ENCODE measurements at places on chromosomes 3 and 15.

DNA sequence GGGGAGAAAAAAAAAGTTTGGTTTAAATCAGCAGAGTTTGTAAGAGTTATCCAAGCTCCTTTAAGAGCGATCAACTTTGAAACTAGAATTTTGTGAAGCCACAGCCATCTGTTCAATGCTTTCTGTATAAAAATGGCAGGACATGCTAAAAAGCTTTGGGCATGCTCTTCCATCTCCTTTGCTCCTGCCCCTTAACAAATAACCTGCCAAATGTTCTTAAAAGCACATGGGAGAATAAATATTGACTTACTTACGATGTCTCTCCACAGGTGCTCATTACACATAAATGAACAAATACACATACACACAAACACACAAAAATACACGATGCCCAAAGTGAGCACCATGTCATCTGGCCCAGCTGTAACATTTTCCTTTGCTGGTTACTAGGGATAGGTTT lies 211.8 kb upstream of the DPH6 start:
- DNase-seq, result no peak

- no peak for DNase-seq
Observed at GRCh38 chr3:109018828-109019227, 65.1 kb upstream of the GUCA1C start.

GRCh38 chr3:178487752-178488151 lies 48.5 kb upstream of the KCNMB2 start:
- DNase-seq, result no peak

- DNase-seq, result no peak
Observed at GRCh38 chr3:8841472-8841871, 72.1 kb upstream of the OXTR start.

DNA sequence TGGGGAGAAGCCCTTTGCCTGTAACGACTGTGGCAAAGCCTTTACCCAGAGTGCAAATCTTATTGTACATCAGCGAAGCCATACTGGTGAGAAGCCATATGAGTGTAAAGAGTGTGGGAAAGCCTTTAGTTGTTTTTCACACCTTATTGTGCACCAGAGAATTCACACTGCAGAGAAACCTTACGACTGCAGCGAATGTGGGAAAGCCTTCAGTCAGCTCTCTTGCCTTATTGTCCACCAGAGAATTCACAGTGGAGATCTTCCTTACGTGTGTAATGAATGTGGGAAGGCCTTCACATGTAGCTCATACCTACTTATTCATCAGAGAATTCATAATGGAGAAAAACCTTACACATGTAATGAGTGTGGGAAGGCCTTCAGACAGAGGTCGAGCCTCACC lies 10.9 kb downstream of the ZNF35 start:
- no peak for DNase-seq

GRCh38 chr15:101386006-101386405 lies 91.0 kb upstream of the SNRPA1 start:
- DNase-seq, result no peak

GRCh38 chr3:165830746-165831145 lies 6.5 kb downstream of the BCHE start:
- DNase-seq, result no peak

GRCh38 chr3:67737906-67738865 lies 83.8 kb upstream of the SUCLG2 start:
- no peak for DNase-seq

DNA sequence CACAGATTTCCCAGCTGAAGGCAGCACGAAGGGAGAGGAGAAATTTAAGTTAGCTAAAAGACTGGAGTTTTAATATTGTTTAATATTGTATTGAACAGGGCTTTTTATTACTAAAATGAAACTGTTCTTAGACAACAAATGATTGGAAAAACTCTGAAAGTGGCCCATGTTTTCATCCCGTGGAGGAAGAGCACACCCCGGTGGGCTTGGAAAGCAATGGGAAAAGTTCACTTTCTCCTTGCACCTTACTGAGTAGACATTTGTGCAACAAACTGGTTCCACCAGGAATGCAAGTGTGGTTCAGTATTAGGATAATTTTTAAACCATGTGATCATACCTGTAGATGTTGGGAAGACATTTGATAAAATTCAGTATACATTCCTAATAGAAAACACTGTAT lies 8.2 kb upstream of the ESYT3 start:
- no peak for DNase-seq

DNA sequence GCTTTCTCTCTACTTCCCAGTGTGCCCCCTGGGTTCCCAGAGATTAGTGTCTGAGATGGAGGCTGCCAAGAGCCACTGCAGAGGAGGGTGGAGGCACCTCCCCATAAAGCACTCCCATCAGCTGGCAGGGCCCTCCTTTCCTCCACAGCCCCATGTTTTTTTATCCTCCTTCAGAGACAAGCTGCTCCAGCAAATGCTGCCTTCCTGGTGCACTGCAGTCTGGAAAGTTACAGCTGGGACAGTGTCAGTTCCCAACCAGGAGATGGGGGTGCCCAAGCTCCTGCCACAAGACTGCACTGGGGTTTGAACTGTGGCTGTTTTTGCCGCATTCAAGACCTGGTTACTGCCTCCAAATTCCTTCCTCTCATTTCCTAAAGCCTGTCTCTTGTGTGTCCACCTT lies 206.1 kb downstream of the CADPS start:
- no peak for DNase-seq

DNA sequence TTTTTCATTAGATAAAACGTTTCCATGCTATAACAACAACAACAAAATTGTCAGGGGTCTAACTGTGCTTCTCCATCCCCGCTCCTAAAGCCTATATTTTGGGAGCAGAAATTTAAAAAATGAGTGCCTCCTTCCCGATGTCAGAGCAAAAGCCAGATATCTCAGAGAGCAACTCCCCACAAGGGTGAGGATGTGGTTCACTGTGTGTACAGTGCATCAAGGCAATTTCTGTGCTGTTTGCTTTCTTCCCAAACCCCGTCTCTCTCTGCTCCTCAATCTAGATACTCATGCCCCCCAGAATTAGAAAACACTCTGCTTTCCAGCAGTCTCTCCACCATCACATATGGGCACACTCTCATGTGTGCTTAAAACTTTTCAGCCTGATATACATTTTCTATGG lies 76.7 kb upstream of the MBNL1 start:
- no peak for DNase-seq

GRCh38 chr3:188234132-188234531 lies 80.2 kb downstream of the LPP start:
- no peak for DNase-seq

DNA sequence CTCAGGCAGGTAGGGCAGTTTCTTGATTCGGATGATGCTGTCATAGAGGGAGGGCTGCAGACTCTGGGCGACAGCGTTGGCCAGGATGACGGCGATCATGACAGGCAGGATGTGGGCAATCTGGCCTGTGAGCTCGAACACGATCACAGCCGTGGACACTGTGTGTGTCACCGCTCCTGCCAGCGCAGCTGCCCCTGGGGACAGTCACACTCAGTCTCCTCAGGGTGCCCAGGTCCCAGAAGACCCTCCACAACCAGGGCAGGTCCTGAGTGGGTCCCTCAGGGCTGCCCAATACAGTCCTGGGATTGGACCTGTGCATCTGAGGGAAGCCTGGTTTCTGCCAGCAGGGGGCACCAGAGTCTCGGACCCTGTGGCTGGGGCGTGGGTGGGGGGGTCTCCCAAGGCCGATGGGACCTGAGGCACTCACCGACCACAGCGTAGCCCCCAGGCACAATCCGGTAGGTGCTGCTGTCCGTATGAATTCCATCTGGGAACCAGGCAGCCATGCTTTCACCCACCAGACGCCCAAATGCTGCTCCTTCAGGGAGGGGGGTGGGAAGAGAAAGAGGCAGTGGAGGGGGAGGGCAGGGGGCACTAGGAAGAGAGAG lies 7.2 kb downstream of the CLCN2 start:
- peak; percentile 55 for DNase-seq

- DNase-seq, result peak; percentile 42
Observed at GRCh38 chr15:75732809-75733451, 20.3 kb upstream of the CSPG4 start.

DNA sequence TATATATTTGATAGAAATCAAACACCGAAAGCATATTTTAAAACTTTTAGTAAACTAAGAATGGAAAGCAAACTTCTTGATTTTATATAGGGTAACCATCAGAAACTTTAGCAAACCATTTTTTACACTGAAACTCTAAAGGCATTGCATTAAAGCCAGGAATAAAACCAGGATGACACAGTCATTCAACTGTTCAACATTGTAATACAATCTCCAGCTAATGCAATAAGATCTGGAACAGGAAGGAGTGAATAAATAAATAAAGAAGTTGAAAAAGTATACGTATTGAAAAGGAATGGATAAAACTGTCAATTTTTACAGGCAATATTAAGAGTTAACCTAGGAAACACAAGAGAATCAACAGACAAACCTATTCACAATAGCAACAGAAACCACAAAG lies 181.9 kb upstream of the TTC14 start:
- no peak for DNase-seq

DNA sequence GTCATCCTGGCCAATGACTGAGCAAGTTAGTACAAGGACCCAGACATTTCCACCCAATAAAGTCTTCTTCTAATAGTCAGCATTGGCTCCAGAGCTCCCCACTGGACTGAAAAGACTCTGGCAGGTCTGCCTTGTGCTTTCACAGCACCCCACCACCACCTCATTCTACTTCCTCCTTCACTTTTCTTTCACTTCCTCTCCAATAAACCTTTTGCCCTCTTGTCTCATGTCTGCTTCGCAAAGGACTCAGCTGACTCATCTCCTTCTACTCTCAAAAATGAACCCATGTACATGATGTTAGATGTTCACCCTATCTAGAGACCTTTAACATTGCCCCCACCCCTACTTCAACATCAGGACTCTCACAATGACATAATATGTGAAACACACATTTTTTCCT lies 181.0 kb upstream of the PPP2R3A start:
- DNase-seq, result no peak

DNA sequence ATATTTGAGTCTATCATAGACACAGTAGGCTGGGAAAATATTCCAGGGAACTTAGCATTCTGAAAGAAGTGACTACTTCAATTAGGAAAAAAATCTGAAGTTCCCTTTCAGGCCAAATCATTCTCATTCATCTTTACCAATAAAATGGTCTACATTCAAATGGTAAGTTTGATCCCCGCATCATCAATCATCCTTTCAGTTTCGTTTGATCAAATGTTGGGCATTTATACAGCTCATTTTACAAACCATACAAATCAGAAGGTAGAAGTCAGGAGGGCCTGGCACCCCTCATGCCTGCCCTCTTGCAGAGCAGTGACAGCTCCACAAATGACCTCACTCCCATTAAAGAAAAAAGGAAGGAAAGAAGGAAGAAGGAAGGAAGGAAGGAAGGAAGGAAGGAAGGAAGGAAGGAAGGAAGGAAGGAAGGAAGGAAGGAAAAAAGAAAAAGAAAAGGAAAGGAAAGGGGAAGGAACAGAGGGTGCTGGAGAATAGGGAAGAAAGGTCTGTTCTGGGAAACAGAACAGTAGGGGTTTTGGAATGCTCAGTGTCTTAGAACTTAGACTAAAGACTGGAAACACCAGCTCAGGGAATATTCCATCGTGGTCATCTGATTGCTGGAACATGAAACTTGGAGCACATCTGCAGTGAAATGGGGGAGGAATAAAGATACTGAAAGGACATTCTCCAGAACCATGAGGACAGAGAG lies 86.1 kb downstream of the XXYLT1 start:
- DNase-seq, result no peak

- DNase-seq, result no peak
Observed at GRCh38 chr3:69143612-69144011, 21.2 kb upstream of the LMOD3 start.

- no peak for DNase-seq
Observed at GRCh38 chr15:60005352-60006202, 1.5 kb downstream of the FOXB1 start.

- DNase-seq, result no peak
Observed at GRCh38 chr3:124997303-124998246, 58.2 kb downstream of the HEG1 start.

DNA sequence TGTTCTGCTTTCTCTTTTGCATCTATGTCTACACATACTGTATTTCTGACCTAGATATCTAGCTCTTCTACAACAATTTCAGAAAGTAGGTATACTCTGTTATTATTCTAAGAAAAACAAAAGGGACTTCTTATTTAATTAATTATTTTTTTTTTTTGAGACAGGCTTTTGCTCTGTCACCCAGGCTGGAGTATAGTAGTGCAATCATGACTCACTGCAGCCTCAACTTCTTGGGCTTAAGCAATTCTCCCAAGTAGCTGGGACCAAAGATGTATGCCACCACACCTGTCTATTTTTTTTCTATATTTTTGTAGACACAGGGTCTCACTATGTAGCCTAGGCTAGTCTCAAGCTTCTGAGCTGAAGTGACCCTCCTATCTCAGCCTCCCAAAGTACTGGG lies 130.6 kb downstream of the MBNL1 start:
- no peak for DNase-seq

Measured in activated T-cell treated with anti-CD3 and anti-CD28 coated beads for 48 hours (primary cell).